ENCODE measurements at places on chromosomes 3 and 15. TPM values are rescaled to one million over a fixed set of nuclear protein-coding genes. Genes with fewer than 3 reads are reported as not detected.

Gene GCNT3
- 0.57 TPM for polyA plus RNA-seq

DNA sequence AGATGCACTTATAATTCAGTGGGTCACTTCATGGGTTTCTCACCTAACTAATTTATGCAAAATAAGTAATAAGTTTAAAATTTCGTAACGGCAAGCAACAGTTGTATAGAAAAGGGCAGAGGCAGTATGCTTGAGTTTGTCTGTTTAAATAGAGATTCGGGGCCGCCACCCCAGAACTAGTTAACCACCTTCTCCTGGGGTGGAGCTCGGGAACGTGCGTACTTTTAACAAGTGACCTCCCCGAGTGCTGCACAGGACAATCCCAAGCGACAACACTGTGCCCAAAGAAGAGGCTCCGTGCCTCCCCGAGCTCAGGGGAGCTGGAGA lies 439 bp downstream of the SSR3 start:
- no peak for DNase-seq

GRCh38 chr3:48591886-48592518 lies 3.1 kb downstream of the COL7A1 start:
- DNase-seq: no peak

DNA sequence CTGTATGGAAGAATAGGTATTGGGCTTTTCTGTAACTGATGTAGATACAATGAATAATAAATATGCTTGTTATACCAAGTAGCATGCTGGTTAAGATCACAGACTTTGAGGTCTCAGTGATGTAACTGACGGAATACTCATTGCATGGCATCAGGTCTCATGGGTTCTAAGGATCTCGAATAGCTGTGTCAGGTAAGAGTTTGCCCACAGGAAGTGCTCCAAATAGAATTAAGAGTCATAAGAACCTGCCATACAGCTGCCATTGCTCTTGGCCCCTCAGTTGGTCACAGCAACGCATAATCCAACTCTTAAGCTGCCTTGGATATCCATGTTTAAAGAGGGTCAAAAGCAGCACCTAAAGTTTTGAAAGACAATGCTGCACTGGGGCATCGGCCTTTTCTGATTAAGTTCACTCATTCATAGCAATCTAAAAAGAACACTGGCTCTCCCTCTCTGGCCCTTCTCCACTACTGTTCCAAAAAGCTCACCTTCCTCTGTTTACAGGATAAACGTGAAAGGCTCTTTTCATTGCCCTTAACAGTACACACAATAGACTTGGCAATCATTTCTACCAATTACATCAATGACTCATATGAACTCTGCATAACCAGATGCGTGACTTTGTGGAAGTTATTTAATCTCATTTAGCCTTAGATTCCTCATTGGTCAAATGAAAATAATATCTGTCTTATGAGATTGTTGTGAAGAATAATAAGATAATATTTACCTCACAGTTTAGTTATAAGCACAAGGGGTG lies 74.6 kb downstream of the ZBTB20 start:
- no peak for DNase-seq

DNA sequence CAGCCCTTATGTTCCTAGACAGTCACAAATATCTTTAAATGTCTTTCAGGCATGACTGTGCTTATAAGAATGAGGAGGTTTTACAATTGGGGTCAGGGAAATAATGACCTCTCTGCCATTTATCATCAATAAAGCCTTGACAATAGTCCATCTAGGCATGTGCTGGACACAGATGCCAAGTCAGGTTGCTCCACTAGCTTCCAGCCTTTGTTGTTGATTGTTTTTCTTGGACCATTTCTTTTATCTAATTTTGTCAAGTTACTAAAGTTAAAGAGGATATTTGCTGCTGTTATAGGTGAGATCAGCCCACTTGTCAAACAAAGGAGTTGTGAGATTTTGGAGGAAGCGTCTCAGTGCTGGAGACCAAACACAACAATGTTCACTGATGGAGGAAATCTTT lies 628.0 kb downstream of the ROBO2 start:
- DNase-seq: no peak

DNA sequence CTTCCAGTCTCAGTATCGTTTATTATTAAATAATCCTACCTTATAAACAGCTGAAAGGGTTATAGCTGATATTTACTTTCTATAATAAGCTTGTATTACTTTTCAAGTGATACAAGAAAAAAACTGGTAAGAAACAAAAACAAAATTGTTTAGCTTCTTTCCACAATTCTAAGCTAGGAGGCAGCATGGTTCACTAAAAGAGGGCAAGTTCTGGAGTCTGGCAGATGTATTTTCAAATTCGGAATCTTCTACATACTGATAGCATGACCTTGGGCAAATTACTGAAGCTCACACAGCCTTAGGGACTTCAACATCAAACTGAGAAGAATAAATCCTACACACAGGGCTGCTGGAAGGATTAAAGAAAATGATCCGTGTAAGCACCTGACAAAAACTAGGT lies 15.4 kb downstream of the C15orf62 start:
- no peak for DNase-seq

GRCh38 chr3:142963516-142964448 lies at the start of gene PAQR9:
Gene PAQR9, minus strand, starts transcription at chr3:142963674. Its CDS starts 338 bp downstream, at chr3:142963336.
- peak; percentile 60 for DNase-seq

Gene STAB1
- 37.6 TPM for polyA plus RNA-seq

Data from left kidney (tissue), 8 donors.